NCI-H748 treated with DMSO at 0.1 percent for 48 hours (cell line): ENCODE measurements at places on chromosomes 7 and 10.

DNA sequence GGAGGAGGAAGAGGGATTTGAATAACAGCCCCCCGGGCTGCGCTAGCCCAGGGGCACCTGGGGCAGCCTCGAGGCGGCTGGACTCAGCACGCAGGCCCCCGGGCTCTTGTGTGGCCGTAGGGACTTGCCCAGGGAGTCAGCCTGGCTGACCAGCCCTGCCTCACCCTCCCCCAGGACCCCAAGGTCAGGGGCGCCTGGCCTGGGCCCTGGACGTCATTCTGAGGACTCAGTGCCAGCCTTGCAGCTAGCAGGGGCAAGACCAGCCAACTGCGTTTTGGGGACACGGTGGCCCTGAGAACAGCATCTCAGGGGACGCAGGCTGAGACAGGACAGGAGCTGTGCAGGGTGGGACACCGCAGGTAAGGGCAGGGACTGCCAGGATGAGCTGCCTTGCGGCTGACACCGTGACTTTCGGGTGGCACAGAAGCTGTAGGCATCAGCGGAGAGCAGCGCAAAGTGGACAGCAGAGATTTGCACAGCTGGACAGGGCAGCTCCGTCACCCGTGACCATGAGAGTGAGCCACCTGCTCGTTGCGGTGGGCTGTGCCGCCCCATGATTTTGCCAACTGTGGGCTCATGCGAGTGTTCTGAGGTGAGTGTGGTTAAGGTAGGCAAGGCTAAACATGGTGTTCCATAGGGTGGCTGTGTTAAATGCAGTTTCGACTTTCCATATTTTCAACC lies 48.1 kb upstream of the UBE3C start:
- DNase-seq: no peak

DNA sequence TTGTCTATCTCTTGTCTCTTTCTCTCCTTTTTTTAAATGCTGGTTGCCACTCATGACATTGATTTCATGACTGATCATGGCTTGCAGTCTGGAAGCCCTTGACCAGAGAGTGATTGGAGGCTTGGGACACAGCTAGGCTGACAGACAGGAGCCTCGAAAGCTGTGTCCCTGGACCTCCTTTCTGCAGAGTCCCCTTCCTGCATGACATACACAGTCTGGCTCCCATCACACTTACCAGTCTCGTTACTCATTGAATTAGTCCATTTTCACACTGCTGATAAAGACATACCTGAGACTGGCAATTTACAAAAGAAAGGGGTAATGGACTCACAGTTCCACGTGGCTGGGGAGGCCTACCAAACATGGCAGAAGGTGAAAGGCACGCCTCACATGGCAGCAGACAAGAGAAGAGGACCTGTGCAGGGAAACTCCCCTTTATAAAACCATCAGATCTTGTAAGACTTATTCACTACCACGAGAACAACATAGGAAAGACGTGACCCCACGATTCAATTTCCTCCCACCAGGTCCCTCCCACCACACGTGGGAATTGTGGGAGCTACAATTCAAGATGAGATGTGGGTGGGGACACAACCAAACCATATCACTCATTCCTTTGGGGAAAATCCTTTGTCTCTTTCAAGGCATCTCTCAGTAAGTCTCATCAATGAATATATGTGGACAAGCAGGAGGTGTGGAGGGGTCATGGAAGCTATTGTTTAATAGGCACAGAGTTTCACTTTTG lies 102.3 kb downstream of the TBXAS1 start:
- DNase-seq: no peak

GRCh38 chr10:514137-514671 lies 175.3 kb downstream of the DIP2C start:
- DNase-seq: peak; percentile 87

DNA sequence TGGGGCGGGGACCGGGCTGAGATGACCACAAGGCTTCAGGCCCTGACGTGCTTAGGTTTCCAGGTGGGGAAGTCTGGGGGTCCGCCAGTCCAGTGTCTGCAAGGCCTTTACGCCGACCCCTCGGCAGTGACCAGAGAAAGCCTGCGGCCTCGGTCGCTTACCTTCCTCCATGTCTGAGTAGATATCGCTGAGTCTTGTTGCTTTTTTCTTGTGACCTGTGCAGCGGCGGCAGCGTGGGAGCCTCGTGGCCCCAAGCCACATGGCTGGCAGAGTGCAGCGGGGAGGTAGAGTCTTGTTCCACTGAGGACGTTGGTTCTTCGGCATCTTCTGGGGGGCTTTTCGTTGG lies 329 bp downstream of the NOLC1 start:
- no peak for DNase-seq

GRCh38 chr10:68086910-68087684 lies 12.0 kb upstream of the HERC4 start:
- DNase-seq: no peak

DNA sequence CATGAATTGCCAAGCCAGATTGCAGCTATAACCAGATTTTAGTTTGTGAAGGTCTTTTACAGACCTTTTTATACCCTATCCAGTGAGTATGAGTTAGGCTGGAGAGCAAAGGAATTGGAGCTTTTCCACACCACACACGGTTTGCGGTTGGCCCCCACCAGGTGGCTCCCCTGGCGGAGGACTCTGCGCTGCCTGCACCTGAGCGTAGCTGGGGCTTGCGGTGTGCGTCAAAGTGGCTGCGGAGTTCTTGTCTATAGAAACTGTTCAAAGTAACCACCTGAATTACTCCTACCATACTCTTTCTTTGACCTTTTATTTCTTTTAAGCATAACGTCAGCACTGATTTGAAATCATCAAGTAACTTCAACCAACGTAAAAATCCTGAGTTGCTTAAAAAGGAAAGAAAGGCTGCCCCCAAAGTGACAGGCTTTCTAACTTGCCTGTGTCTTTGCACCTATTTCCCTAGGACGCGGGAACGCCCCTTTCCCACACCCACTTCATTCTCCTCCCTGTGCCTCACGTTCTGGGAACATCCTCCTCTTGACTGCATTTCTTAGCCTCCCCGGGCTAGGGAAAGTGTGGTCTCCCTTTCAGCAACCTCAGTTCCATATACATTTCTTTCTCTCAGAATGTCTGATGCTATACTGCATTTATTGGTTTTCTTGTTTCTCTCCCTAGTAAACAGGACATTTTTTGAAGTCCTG lies 47.6 kb upstream of the TMEM72 start:
- DNase-seq: peak; percentile 15

- DNase-seq: no peak
Measured at GRCh38 chr7:63093481-63093880, 905.2 kb upstream of the ZNF722 start.

DNA sequence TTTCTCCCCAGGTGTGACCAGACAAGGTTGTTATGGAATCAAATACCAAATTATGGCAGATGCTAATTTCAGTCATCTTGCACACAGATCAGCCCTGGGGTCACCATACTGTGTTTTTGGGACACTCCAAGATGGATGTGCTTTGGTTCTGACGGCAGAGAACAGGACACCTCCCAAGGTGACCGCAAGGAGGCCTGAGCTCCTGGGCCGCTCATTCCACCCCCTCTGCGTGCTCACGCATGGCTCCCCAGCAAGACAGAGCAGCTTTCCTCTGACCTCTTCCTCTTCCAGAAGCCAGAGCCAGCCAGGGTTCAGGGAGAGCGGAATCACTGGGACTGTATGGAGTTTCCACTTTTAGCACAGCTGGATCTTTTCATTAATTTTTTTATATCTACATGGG lies 402.8 kb downstream of the DNAJB6 start:
- no peak for DNase-seq

- no peak for DNase-seq
Measured at GRCh38 chr7:37441386-37441760, 7.3 kb downstream of the ELMO1 start.

GRCh38 chr10:113735913-113736312 lies 15.6 kb upstream of the PLEKHS1 start:
- DNase-seq: peak; percentile 2

- no peak for DNase-seq
Measured at GRCh38 chr7:150520145-150520544, 5.5 kb downstream of the GIMAP7 start.

- DNase-seq: no peak
Measured at GRCh38 chr10:118500477-118501104, 94.9 kb downstream of the PRLHR start.

GRCh38 chr10:17907641-17908040 lies 44.1 kb upstream of the SLC39A12 start:
- no peak for DNase-seq

- no peak for DNase-seq
Measured at GRCh38 chr7:26278770-26279169, 12.9 kb upstream of the SNX10 start.

GRCh38 chr10:114508376-114508775 lies 104.1 kb upstream of the AFAP1L2 start:
- no peak for DNase-seq

DNA sequence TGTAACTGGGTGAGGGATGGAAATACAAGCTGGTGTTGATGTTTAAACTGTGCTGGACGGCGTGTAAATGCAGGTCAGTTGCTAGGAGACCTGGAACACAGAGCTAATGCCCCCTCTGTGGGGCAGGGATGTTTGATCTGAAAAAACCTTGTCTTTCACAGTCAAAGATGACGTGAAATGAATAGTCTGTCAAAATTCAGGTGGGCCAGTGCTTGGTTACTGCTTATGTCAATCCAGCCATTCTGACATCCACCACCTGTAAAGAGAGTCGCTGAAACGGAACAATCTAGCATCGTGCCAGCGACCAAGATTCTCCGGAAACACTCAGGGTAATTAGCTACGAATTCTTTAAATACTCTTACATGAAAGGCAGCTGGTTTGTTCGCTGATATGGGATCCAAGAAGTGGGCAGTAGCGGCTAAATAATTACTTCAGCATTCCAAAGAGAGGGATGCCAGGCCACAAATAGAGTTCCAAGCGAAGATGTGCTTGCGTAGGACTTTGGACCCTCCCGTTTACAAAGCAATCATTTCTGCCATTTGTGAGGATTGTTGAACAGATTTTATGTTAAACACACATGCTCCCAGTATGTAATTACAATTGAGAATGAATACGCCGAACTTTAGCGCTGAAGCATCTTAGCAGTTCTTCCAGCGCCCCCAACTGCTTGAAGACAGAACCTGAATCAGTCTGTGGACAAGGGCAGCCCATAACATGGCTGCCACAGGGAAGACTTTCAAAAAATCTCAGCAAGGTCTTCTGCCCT lies 7.3 kb upstream of the ASB4 start:
- DNase-seq: peak; percentile 85
